SK-MEL-5 (cell line): ENCODE measurements at places on chromosomes 7 and 10.

DNA sequence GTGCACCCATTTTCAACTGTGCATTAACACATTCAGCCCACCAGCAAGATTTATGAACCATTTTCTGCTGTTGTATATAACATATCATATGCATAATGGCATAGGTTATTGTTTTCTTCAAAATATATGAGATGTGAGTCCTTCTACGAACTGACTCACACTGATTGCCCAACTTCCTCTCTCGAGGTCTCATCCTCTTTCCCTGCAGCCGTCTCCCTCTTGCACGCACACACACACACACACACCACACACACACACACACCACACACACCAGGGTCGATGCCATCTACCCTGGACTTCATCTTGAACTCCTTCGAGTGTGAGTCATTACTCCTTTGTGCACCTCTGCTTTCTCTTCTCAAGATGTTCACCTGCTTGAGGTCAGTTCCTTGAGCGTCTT lies 36.7 kb downstream of the EGFR start:
- DNase-seq = no peak

GRCh38 chr10:71434760-71435394 lies 38.2 kb downstream of the CDH23 start:
- no peak for DNase-seq

DNA sequence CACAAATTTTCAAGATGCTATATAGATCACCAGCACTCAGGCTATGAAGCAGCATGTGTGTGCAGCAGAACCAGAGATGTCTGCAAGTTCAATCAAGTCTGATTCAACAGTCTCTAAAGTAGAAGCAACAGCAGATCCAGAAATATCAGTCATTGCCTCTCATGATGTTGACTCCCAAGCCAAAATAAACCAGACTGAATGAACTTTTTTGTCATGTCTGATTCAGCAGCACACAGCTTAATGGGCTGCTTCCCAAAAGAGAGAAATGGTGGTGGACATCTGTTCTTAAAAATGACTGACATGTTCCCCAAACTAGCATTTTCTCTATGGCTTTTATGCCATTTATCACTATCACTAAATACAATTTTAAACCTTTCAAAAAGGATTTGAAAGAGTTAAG lies 53.8 kb downstream of the TMEM26 start:
- no peak for DNase-seq

GRCh38 chr10:3126741-3127346 lies 45.7 kb downstream of the PITRM1 start:
- DNase-seq = no peak

GRCh38 chr10:123704812-123705211 lies 38.7 kb downstream of the GPR26 start:
- no peak for DNase-seq

DNA sequence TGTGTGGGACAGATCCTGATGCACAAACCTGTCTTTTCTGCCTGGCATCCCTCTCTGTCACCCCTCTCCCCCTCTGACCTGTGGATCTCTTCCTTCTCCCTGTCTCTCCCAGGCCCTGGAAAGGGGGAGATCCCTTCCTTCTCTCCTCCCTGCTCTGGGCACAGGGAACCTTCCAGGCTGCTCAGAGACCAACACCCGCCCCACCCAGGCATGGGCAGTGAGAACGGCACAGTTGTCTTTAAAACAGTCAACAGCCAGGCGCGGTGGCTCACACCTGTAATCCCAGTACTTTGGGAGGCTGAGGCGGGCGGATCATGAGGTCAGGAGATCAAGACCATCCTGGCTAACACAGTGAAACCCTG lies 34.7 kb downstream of the KCNH2 start:
- no peak for DNase-seq

GRCh38 chr10:93063977-93064660 lies 3.5 kb downstream of the CYP26C1 start:
- DNase-seq = no peak

DNA sequence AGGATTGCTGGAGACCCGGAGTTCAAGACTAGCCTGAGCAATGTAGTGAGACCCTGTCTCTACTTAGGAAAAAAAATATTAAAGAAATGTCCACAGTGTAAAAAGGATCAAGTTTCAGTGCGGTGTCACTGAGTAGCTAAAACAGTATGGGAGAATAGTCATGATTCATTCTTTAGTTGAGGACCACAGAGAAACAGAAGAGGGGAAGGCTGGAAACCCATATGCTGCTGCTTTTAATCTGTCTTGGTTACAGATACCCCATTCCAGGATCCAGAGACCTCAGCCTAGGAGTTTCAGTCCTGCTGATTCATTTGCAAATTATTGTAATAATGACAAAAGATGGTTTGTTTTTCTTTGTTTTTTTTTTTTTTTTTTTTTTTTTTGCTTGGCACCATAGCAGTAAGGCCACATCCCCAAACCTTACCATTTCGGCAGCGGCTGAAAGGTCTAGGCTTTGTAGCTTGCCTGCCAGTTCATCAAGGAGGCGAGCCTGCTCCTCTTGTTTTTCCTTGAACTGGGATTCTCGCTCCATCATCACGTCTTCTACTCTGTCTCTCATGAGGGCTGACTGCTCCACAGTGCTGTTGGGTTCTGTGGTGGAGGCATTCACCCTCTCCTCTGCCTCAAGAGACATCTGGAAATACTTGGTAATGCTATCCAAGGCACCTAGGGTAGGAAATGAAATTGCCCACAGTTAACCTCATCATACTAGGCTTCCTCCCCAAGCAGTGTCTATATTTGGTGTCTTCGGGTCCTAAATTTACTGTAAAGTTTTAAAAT lies 44.2 kb downstream of the DLD start:
- DNase-seq = no peak

GRCh38 chr7:94562525-94562924 lies 52.9 kb downstream of the CASD1 start:
- no peak for DNase-seq

- no peak for DNase-seq
Observed at GRCh38 chr10:72133517-72133916, 45.2 kb upstream of the SPOCK2 start.

- no peak for DNase-seq
Observed at GRCh38 chr10:101132636-101133473, 1.8 kb downstream of the TLX1 start.

DNA sequence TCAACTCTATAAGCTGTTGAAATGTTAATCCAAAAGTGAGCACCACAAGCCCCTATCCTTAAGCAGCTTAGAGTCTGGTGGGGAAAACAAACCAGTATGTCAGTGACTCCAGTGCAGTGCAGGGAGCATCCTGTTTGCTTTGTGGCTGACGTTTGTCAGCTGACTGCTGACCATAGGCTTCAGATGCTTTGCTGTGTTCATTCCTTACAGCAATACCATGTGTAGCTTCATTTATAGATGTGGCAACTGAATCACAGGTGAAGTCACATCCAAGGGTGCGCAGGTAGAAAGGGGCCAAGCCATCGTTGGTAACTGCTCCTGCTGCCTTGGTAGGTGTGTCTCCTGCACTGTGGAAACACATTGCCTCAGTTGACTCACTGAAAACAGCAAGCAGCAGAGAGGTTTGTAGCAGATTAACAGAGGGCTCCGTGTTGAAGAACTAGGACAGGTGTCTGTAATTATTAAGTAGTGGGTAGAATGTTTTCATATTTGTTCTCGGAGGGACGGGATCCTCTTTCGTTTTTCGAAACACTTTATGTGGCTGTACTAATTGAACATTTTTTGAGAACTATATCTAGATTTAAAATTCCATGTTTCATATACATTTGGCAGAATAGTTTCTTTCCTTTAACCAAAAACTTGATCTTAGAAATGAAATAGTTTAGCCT lies 2.0 kb downstream of the INSIG1 start:
- DNase-seq = peak; percentile 23
